ENCODE measurements at places on chromosomes 11 and 22.

DNA sequence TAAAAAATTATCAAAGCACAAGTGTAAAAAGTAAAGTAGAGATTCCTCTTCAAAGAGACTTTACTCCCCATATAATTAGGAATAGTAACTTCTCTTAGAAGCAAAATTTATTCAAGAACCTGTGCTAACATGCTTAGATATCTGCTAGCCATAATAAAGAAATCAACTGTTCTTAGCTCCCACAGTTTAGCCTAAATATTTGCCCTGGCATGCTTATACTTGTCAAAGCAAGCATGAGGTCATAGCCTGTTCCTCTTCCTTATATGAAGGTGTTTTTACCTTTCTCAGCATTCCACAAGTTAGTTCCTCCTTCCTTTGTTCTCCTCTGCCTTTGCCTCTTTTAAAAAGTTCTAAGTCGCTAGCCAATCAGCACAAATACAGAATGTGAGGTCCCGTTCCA, 30.3 kb downstream of the RIC3 start:
- DNase-seq = peak; percentile 89

DNA sequence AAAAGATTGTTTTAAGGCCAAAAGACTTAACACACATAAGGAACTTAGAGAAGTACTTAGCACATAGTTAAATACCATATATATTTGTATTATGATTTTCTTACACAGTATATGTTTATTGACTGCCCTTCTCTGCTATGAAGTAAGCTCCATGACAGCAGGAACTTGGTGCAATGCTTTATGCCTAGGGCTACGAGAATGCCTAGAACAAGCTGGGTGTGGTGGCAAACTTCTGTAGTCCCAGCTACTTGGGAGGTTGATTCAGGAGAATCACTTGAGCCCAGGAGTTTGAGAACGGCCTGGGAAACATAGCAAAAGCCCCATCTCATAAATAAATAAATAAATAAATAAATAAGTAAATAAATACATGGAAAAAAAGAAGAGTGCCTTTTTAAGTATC, 1.9 kb downstream of the SLC5A12 start:
- peak; percentile 73 for DNase-seq

DNA sequence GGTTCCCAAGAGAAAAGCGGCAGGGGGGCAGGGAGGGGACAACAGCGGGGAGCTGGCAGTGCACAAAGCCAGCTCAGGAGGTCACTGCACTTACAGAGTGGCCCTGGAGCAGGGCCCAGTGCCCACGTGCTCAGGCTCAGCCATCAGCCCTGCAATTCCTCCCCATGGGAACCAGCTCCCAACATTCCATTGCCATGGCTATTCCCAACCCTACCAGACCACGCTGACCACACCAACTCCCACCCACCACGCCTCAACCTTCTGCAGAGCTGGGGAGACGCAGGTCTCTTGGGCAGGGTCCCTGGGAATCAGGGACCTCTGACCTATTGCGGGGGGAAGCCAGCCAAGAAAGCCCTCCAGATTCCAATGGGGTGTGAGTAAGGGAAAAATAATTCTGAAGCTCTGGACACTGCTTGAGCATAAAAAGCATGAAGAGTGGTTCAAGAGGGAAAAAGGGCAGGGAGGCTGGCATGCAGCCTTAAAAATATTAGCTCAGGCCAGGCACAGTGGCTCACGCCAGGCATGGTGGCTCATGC, 38.3 kb upstream of the TFIP11 start:
- no peak for DNase-seq

DNA sequence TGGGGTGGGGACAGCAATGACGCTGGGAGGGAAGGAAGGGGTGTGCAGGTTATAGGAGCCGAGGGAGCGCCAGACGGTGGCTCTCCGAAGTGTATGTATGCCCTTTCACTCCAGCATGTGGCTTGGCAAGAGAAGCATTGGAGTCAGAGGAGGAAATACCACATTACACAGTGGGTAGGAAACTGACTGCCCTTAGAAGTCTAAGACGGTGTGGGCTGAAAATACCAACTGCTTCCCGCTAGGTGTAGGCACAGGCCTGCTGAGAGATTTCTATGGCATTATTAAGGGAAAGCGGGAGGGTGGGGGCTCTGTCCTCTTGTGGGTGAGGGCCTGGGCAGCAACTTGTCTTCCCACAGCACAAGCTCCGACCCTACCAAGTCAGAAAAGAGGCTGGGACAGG, 44.7 kb downstream of the CACNG2 start:
- peak; percentile 32 for DNase-seq

GRCh38 chr11:4074266-4074665, 20.3 kb upstream of the RRM1 start:
- no peak for DNase-seq

- no peak for DNase-seq
Measured at GRCh38 chr11:79097246-79097875, 343.5 kb downstream of the TENM4 start.

GRCh38 chr22:38831166-38831945, 12.5 kb downstream of the NPTXR start:
- peak; percentile 74 for DNase-seq

- DNase-seq = no peak
Measured at GRCh38 chr11:119029069-119029339, 1.7 kb downstream of the SLC37A4 start.

GRCh38 chr22:19870153-19871022, 15.7 kb upstream of the GNB1L start:
- no peak for DNase-seq

DNA sequence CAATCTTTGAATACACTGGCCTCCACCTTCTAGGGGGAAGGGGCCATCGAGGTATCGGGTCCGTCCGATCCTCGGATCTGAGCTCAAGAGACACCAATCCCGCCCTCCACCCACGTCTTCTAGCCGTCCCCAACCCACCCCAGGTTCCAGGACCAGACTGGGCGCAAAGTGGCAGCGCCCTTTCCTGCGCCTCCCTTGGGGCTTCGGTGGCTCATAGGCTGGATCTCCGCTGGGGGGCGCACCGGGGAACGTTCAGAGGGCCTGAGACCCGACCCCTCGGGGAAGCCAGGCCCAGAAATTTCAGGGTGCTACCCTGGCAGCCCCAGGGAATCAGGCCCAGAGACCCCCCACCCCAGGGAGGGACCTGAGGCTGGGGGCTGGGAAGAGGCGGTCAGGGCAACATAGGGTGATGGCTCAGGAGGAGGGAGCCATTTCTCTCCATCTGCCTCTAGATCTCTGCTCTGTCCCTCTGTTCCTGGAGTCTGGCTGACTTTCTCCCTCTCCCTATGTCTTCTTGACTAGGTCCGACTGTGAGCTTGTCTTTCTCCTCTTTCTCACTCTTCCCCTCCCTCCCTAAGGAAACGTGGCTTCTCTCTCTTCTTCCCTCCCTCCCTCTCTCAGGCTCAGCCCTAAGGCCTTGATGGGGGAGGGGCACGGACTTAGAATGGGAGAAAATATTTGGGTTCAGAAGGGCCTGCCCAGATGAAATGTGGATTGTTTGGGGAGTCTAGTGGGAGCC, 1.1 kb downstream of the CREB3L1 start:
- no peak for DNase-seq

DNA sequence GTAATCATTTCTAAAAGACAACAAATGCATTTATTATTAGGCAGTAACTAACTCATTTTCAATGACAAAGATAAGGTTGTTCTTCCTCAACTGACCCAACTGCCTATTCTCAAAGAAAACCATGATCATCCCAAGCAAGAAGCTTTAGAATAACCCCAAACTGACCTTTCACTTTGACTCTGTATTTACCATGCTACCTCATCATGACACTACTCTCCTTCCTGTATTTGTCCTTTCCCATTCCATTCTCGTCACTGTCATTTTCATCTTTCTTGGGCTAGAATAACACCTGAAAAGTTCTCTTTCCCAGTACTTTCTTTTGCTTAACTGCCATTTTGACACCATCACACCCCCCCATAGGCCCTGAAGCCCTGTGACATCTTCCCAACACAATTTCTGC, 48.3 kb downstream of the TCF20 start:
- no peak for DNase-seq

- peak; percentile 89 for DNase-seq
Measured at GRCh38 chr11:6320411-6321155, at the start of gene CAVIN3. CAVIN3 (minus strand) TSS chr11:6320501; CDS start chr11:6320476, 25 bp downstream.

GRCh38 chr11:34505874-34506273, 7.7 kb downstream of the ELF5 start:
- DNase-seq = no peak

DNA sequence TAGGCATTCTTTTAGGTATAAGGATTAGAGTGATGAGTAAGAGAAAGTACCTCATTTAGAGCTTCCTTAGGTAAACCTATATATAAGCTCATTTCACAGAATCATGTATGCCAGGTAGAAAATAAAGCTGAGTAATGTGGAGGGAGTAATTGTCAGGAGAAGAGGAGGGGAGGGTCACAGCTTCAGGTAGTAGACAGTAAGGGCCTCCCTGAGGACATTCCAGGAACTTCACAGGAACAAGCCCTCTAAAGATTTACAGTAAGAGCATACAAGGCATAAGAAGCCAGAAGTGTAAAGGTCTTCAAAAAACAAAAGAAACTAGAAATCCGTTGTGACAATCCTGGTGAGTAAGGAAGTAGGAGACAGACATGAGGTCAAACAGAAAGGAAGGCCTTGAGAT, 57.6 kb downstream of the USP47 start:
- DNase-seq = peak; percentile 13

DNA sequence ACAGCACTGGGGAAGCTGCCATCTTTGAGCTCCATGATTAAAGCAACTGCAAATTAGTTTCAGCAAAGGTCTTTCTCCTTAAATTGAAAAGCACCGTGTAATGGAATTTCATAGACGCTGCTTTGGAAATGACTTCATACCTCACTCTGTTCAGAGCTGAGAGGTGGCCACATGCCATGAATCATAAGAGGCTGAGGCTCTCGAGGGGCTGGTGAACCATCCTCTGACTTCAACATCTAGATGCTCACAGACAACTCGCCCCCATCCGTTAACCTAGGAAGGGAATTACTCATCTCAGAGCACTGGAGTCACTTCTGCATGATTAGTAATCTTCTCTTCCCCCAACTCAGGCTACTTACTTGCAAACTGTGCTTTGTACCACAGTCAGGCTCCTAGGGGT, 122.3 kb downstream of the RCN1 start:
- DNase-seq = peak; percentile 56

- DNase-seq = no peak
Measured at GRCh38 chr22:30416837-30417236, 8.7 kb upstream of the MTFP1 start.

DNA sequence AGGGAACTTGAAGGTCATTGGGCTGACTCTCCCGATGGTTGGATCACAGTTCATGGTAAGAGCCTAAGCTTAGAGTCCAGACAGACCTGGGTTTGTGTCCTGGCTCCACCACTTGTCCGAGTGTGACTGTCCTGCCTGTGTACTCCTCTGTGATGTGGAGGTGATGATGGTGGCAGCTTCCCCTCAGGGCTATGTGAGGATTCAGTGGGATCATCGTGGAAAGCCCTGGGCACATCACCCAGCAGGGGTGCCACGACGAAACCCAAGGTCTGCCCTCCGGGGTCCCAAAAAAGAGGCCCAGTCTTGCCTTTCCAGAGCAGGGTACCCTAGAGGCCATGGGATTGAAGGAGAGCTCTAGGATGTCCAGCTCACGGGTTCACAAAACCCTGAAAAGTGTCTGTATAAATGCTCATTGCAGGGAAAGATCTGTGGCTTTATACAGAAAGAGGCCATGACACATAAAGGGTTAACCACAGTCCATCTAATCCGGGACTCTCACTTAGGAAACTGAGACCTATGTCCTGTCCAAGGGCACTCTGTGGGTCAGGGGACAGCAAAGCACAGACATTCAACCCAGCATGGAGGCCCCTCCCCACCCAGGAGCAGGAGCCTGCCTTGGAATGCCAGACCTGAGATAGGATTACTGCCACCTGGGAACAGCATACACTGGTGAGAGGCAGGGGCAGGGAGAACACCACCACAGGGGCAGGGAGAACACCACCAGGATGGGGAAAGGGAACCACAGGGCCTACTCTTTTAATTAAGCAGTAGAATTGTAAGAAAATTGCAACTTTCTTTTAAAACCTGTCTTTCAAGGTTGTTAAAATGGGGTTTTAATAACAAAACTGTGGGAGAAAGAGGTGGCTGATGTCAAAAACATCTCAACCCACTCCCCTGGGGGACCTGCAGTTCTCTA, 51.3 kb downstream of the IGLL5 start:
- no peak for DNase-seq

- peak; percentile 24 for DNase-seq
Measured at GRCh38 chr11:1496091-1496760, 9.6 kb upstream of the MOB2 start.

GRCh38 chr22:37052386-37053309, 1.1 kb downstream of the KCTD17 start:
- no peak for DNase-seq

- DNase-seq = no peak
Measured at GRCh38 chr22:44938886-44939285, 70.9 kb downstream of the PHF21B start.

DNA sequence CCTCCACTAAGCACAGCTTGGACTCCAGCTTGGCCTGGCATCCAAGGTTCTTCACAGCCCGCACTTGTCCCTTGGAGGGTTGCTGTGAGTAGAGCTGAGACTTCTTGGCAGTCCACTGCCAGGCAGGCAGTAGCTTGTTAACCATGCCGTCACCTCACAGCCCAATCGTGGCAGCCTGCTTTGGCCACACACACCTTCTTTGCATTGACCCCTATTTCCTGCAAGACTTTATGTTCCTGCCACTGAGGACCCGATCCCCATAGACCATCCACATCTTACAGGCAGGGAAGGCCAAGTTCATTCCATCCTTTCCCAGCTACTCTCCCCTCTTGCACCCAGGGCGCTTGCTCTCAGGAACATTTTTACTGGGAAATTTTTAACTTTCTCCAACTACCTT, 2.5 kb upstream of the PYGM start:
- peak; percentile 62 for DNase-seq

- no peak for DNase-seq
Measured at GRCh38 chr22:26648011-26648497, 9.3 kb upstream of the MIAT start.

- DNase-seq = peak; percentile 26
Measured at GRCh38 chr22:30438559-30438958, 13.0 kb downstream of the MTFP1 start.

GRCh38 chr11:62132689-62133293, 9.0 kb downstream of the INCENP start:
- DNase-seq = no peak

DNA sequence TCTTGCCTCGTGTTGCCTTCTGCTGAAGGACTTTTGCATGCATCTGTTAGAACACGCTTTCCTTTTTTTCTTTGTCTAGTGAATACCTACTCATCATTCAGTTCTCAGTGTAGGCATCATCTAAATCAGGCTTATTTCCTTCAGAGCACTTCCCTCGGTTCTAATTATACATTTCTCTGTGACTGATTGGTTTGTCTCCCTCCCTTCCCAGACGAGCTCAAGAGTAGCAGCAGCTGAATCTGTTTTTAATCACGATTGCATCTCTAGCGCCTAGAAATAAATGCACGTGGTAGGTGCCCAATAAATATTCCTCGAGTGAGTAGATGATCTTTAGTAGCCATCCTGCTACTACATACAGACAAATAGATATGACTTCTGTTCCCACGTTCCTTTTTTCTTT, 6.3 kb downstream of the CEP164 start:
- no peak for DNase-seq

- no peak for DNase-seq
Measured at GRCh38 chr11:32939866-32940265, 47.3 kb downstream of the QSER1 start.
